Hematopoietic multipotent progenitor cell treated with erythropoietin and hydrocortisone succinate and interleukin-3 and kit ligand, for 15 days (in vitro differentiated cells): ENCODE measurements at places on chromosomes 5 and 9.

DNA sequence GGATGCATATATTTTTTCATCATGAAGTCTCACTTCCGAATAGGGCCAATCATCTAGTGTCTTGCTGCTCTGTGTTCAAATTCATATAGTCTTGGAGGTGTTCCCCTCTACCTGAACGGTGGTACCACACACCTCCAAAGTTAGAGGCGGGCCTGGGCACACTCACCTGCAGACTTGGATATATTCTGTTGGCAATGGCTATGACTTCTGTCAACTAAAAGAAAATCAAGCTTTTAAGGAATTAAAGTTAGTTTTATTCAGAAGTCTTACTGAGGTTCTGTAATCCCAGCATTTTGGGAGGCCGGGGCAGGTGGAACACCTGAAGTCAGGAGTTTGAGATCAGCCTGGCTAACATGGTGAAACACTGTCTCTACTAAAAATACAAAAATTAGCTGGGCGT, 2.6 kb upstream of the NIPAL4 start:
- DNase-seq, result no peak

- no peak for DNase-seq
These were observed 15.0 kb upstream of the NEURL1B start for GRCh38 chr5:172626031-172626581.

DNA sequence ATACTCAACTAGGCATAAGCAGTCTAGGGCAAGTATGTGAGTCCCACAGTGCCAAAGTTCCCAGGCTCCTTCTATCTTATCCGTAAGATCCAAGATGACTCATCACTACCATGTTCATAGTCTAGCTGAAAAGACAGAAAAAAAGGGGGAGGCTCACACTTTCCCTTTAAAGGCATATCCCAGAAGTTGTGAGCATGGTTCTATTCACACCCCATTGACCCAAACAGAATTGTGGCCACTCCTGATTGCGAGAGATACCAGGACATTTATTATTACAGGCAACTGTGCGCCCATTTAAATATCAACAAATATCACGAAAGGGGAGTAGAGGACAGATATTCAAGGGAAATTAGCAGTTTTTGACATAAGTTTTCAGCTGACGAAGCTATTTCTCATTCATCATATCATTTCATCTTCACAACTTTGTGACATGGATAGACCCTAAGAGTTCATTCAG, 8.1 kb upstream of the PFDN1 start:
- DNase-seq, result no peak

GRCh38 chr9:122016309-122016708, 76.8 kb downstream of the TTLL11 start:
- no peak for DNase-seq

- DNase-seq, result no peak
These were observed 242.4 kb downstream of the EFNA5 start for GRCh38 chr5:107428303-107428813.

- DNase-seq, result no peak
These were observed 50.3 kb downstream of the CETN3 start for GRCh38 chr5:90359073-90359920.

- peak; percentile 74 for DNase-seq
These were observed at the start of gene GPR107 for GRCh38 chr9:130053504-130054324. Gene GPR107 (plus strand): TSS chr9:130053906. CDS start chr9:130053933, 27 bp downstream.

GRCh38 chr5:43017428-43017815, 22.7 kb downstream of the ANXA2R start:
- DNase-seq, result peak; percentile 39

DNA sequence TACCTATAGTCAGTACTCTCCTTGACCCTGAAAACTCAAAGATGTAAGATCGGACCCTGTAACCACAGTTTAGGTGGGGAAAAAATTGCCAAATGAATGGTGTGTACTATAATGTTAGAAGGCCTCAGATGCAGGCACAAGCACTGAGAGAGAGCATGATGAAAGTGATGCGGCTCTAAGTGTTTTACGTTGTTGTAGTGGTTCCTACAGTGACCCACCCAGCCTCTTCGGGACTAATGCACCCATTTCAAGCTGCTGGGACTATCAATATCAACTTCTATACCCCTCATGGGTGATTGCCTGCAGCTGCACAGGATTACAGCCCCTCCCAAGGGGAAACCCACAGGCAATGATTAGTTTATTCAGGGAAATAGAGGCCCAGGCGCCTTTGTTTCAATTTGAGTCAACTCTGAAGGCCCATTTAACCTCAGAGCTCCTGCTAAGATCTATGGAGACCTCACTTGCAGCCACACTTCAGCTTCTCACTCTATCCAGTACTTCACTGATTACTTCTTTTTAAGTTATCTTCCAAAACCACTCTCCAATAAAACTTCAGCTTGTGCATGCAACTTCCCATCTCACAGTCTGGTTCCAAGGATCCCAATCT, 340.7 kb downstream of the NR2F1-AS1 start:
- DNase-seq, result no peak

GRCh38 chr5:101782352-101783103, 513.6 kb downstream of the SLCO4C1 start:
- DNase-seq, result no peak

DNA sequence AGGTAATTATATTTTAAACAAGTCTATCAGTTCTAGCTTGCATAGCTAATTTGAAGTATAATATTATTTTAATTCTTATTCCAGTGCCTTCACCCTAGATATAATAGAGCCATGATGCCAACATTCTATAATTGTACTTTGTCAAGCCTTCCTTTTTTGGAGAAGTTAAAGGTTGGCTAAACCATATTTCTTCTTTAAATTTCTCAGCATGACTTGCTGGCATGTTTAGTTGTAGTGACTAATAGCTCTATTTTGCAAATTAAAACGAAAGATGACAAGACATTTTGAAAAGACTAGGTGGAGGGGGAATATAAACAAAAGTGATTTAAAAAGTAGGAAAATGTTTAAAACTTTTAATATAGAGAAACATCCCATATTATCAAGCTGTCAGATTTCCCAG, 400.7 kb downstream of the PSAT1 start:
- no peak for DNase-seq
